ENCODE measurements at places on chromosomes 6 and 20. TPM values are rescaled to one million over a fixed set of nuclear protein-coding genes. Genes with fewer than 3 reads are reported as not detected.

DNA sequence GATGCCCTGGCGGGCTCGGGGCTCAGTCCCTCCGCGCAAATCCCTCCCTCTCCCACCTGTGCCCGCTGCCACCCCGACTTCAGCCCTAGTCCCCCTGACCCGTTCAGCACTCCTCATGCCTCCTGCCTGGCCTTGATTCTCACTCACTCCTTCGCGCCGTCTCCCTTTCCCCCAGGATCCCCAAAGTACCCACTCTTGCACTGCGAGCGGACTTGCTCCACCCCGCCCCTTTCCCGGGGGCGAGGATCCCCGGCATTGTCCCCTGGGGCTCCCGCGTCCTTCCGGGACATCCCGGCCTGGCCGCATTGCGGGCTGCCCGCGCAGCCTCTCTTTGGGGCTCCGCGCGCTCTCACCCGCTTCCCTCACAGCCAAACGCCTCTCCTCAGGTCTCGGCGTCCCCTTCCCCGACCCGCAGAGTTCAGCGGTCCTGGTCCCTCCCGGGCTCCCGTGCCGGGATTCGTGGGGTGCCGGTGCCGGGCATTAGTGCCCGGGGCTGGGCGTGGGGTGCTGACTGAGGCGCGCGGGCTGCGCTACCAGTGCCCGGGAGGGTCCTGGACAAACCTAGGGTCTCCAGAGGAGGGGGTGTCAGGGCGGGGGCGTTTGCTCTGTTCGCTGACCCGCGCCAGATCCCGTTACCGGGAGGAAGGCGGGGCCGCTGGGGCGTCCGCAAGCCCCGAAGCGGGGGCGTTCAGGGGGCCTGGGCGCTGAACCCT lies 45.5 kb upstream of the SUPT3H start:
- peaks cover 50% of the 10 kb centered on the region for H3K36me3 ChIP-seq
- H3K27ac ChIP-seq = peak overlapping the region; percentile 98
- H3K27me3 ChIP-seq = no peaks in the 10 kb centered on the region
- H3K4me3 ChIP-seq = peak overlapping the region; percentile 97
- DNase-seq = peak; percentile 51

DNA sequence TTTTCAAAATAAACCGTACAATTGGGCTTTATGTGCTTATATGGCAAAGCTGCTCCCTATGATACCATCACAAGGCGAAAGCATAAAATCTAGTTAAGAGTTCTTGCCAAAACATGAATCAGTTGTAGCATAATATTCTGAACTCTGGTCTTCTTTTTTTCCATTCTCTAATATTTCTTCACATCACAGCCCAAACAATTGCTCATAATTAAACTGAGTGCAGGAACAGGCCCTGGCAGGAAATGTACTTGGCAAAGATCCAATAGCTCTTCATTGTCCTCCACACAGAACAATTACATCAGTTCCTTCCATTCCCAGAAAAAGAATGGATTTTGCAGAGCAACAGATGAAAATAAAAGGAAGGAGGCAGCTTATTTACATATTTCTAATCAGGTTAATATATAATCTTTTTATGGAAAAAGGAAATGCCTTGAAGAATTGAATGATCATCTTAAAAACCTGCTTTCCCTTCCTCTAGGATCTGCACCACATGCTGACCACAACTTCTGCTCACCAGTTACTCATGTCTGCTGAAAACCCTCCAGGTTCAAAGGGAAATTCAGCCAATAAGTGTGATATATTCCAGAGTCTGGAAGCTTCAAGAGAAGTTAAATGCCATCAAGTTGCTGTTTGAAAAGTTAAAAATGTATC lies 123.3 kb upstream of the COL21A1 start:
- no peak overlapping the region for H3K4me3 ChIP-seq
- no peaks in the 10 kb centered on the region for H3K36me3 ChIP-seq
- DNase-seq = peak; percentile 38
- 0 out of 2 replicates have a peak overlapping the region, but pooled peaks have one; percentile 13 for H3K27ac ChIP-seq
- peaks cover 26% of the 10 kb centered on the region for H3K4me1 ChIP-seq

PLA2G7 gene
- total RNA-seq = not detected

MATN4 gene
- 0.18 TPM for total RNA-seq

SYNDIG1 gene
- total RNA-seq = 0.05 TPM

DNA sequence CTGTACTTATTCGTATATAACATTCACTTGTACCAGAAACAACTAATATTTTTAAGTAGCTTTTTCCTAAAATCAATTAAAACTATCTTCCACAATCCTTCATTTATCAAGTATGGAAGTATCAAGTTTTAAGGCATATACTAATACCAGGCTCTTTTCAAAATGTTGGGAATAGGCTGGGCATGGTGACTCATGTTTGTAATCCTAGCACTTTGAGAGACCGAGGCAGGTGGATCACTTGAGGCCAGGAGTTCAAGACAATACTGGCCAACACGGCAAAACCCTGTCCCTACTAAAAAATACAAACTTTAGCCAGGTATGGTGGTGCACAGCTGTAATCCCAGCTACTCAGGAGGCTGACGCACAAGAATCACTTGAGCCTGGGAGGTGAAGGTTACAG lies 25.7 kb upstream of the PLN start:
- peaks cover 9% of the 10 kb centered on the region for H3K36me3 ChIP-seq
- H3K27ac ChIP-seq = no peak overlapping the region
- DNase-seq = peak; percentile 34
- no peaks in the 10 kb centered on the region for H3K27me3 ChIP-seq

PRDM13 gene
- total RNA-seq = not detected

PXMP4 gene
- 8.2 TPM for total RNA-seq

- no peaks in the 10 kb centered on the region for H3K4me1 ChIP-seq
- no peak overlapping the region for H3K4me3 ChIP-seq
- DNase-seq = no peak
- no peak overlapping the region for H3K27ac ChIP-seq
- H3K36me3 ChIP-seq = no peaks in the 10 kb centered on the region
- H3K27me3 ChIP-seq = no peaks in the 10 kb centered on the region
Measured at GRCh38 chr6:140388192-140388802, 1013.8 kb upstream of the CITED2 start.

DNA sequence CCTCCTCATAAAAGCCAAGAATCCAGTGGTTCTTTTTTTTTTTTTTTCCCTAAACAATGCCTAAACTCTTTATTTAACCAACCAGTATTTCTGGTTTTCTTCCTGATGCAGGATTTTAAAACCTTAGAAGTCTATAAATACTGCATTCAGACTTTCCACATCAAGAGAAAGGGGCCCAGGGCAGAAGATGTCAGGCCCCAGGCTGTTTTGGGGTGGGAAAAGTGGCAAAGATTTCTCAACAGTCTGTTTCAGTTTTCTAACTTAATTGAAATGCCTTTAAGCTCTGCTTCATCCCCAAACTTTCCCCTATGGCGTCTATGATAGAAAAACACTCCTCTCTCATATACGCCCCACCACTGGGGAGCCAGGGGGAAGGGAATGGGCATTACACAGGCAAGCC lies 33.1 kb downstream of the QRSL1 start:
- H3K27ac ChIP-seq = no peak overlapping the region
- no peaks in the 10 kb centered on the region for H3K4me1 ChIP-seq
- no peak for DNase-seq
- H3K4me3 ChIP-seq = no peak overlapping the region
- H3K36me3 ChIP-seq = peaks cover 47% of the 10 kb centered on the region

- peak overlapping the region; percentile 98 for H3K4me3 ChIP-seq
- no peak overlapping the region for H3K27ac ChIP-seq
- peaks cover 7% of the 10 kb centered on the region for H3K4me1 ChIP-seq
- H3K36me3 ChIP-seq = peaks cover 14% of the 10 kb centered on the region
- DNase-seq = no peak
Measured at GRCh38 chr6:159691963-159692287, 1.1 kb downstream of the SOD2 start.

DNA sequence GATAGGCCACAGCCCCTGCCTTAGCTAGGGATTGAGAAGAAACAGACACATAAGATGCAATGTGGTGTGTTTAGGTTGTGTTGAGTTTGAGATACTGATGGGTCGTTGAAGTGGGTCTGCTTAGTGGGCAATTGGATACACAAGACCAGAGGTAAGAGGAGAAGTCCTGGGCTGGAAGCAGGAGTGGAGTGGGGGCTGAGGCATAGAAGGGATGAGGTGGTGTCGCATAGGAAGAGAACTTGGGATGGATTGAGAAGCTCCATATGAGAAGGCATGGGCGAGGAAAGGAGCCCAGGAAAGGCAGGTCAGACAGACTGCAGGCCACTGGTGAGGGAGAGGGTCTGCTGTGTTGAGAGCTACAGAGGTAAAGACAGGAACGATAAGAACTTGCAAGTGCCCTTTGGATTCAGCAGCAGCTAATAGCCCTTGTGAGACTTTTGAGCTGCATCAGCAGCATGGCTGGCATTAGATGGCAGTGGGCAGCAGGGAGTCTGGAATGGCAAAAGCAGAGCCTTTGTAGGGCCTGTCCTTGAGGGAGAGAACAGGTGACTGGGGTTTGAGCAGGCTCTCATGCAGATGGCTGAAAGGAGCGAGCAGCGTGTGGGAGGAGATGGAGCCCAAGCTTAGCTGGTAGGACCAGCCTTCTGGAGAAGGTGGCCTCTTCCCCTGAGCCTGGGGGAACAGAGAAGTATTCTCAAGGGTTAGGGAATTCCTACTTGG lies 33.2 kb downstream of the PLCG1 start:
- no peak for DNase-seq
- H3K4me3 ChIP-seq = no peak overlapping the region
- no peak overlapping the region for H3K27ac ChIP-seq
- peaks cover 91% of the 10 kb centered on the region for H3K36me3 ChIP-seq
- no peaks in the 10 kb centered on the region for H3K27me3 ChIP-seq

GRCh38 chr6:139784222-139784769 lies 409.8 kb upstream of the CITED2 start:
- DNase-seq = no peak
- no peaks in the 10 kb centered on the region for H3K36me3 ChIP-seq
- 0 out of 2 replicates have a peak, but pooled peaks cover under 1% of the 10 kb centered on the region for H3K4me1 ChIP-seq

HAO1 gene
- total RNA-seq = not detected

GRCh38 chr6:32931211-32931610 lies 9.6 kb downstream of the HLA-DMB start:
- DNase-seq = no peak
- H3K4me3 ChIP-seq = no peak overlapping the region
- H3K27me3 ChIP-seq = peaks cover 7% of the 10 kb centered on the region
- H3K27ac ChIP-seq = no peak overlapping the region
- H3K4me1 ChIP-seq = no peaks in the 10 kb centered on the region

- H3K4me3 ChIP-seq = no peak overlapping the region
- no peak for DNase-seq
- H3K36me3 ChIP-seq = peaks cover 71% of the 10 kb centered on the region
- H3K4me1 ChIP-seq = peaks cover 10% of the 10 kb centered on the region
Measured at GRCh38 chr20:62126141-62126540, 3.9 kb downstream of the LSM14B start.

DNA sequence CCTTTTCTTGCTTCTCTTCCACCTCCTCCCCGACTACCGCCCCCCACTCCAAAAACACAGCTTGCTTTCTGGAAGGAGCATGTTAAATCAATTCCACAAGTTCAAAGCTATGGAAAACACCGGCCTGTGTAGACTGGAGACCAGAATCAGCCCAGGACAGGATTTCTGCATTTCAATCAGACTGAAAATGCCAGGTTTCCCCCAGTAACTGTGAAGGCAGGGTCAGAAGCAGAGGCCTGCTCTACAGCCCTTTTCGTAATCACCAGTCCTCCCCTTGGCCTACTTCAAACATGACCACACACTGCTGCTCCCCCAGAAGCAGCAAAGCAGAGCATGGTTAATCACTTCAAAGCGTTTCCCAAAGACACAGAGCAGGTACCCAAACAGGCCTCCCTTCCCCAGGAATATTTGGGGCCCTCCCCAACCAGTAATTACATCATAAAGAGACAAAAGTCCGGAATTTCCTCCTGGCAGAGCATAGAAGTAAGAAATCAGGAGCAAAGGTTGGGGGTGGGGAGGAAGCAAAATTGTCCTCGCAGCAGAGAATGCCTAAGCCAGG lies 38.4 kb downstream of the ZMYND8 start:
- H3K4me3 ChIP-seq = no peak overlapping the region
- DNase-seq = no peak
- H3K27ac ChIP-seq = no peak overlapping the region
- H3K27me3 ChIP-seq = no peaks in the 10 kb centered on the region
- peaks cover 21% of the 10 kb centered on the region for H3K4me1 ChIP-seq

PACSIN1 gene
- total RNA-seq = not detected

DNA sequence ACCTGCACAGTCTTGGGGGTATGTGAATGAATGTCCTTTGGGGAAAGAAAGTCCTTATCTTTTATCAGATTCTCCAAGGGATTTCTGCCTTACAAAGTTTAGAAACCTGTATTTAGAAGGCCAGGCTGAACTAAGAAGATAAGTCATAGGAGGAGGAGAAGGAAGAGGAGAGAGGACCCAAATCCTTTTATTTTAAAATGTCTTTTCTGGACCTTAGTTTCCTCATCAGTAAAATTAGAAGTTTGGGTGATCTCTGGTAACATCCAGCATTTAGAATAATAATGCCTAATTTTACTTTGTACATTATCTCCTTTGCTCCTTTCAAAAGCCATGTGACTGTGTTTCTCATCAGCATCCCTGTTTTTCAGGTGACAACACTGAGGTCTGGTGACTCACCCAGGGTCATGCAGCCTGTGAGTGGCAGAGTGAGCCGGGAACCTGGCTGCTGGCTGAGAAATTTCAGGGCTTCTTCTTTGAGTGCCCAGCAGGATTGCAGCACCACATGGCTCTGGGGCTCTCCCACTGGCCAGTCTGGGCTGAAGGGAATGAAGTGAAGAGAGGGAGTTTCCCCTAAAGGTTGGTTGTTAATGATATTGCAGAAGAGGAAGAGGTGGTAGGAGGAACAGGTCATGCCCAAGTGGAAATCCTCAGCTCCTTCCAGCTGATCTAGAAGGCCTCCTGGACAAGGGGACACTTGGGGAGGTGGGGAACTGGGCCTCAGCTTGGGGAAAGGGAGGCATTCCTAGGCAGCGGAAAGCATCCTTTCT lies 34.0 kb downstream of the VEGFA start:
- H3K4me3 ChIP-seq = no peak overlapping the region
- no peak for DNase-seq
- H3K27me3 ChIP-seq = no peaks in the 10 kb centered on the region
- H3K4me1 ChIP-seq = peaks cover 42% of the 10 kb centered on the region
- H3K36me3 ChIP-seq = no peaks in the 10 kb centered on the region

- no peaks in the 10 kb centered on the region for H3K4me1 ChIP-seq
- peak overlapping the region; percentile 89 for H3K4me3 ChIP-seq
- no peaks in the 10 kb centered on the region for H3K27me3 ChIP-seq
- DNase-seq = no peak
- peaks cover 9% of the 10 kb centered on the region for H3K36me3 ChIP-seq
- no peak overlapping the region for H3K27ac ChIP-seq
Measured at GRCh38 chr6:7590918-7591302, 912 bp downstream of the SNRNP48 start.

DNA sequence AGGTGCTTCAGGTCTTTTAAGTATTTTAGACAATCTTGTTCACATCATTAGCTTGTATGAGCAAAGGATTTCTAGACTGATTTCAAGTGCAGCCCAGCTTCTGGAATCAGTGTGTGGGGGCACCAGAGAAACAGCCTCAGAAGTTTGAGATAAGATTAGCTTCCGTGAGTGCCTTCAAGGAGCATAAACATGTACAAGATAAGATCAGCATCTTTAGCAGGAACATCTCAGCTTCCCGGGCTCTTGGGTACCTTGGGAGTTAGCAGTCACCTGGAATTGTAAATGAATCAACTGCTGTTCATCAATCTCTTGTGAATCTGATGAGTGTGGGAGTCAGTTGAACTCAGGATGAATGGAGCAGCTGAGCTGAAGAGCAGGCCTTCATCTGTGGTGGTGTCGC lies 12.0 kb upstream of the CITED2 start:
- DNase-seq = no peak
- H3K27me3 ChIP-seq = no peaks in the 10 kb centered on the region
- no peaks in the 10 kb centered on the region for H3K4me1 ChIP-seq
- no peak overlapping the region for H3K4me3 ChIP-seq

SLC25A27 gene
- total RNA-seq = 0.33 TPM

ATAT1 gene
- total RNA-seq = 13.0 TPM

SERINC3 gene
- total RNA-seq = 48.4 TPM

GRCh38 chr6:169701311-169701953 lies 397 bp downstream of the WDR27 start:
- H3K27me3 ChIP-seq = no peaks in the 10 kb centered on the region
- no peak for DNase-seq
- peaks cover 10% of the 10 kb centered on the region for H3K4me1 ChIP-seq
